Smooth muscle cell of trachea (primary cell): ENCODE measurements at places on chromosomes 6 and 20. TPM values are rescaled to one million over a fixed set of nuclear protein-coding genes. Genes with fewer than 3 reads are reported as not detected.

Gene POU5F1
- 0.33 TPM in 1 of 2 replicates, not detected in the other for total RNA-seq

Gene NOTCH4
- 1.3 and 2.0 TPM in 2 replicates for total RNA-seq

Gene SLCO4A1
- 0.66 and 1.3 TPM in 2 replicates for total RNA-seq

Gene HSPA12B
- 2.6 and 5.1 TPM in 2 replicates for total RNA-seq

Gene SLC52A3
- total RNA-seq: not detected in 2 replicates

Gene GLO1
- 96.9 and 174 TPM in 2 replicates for total RNA-seq
